ENCODE measurements at places on chromosomes 6 and 20. TPM values are rescaled to one million over a fixed set of nuclear protein-coding genes. Genes with fewer than 3 reads are reported as not detected.

- DNase-seq: no peak
Measured at GRCh38 chr6:125797886-125798444, 7.2 kb downstream of the NCOA7 start.

GRCh38 chr20:10982692-10983091 lies 308.9 kb upstream of the JAG1 start:
- no peak for DNase-seq

DNA sequence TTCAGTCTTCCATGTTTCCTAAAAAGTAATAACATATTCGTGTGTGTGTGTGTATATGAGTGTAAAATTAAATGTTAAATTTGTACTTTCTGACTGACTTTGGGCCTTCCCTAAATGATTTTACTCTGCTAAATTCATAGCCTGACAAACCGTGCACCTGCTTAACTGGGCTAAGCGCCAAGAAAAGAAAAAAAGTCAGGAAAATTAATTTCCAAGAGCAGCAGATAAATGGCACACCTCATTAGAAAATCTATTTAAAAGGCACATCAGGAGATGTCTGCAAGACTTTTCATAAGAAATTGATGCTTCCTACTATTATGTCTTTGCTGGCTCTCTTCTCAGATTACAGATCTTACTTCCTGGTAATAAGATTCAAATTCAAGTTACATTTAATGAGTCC lies 72.4 kb downstream of the TRDN start:
- no peak for DNase-seq

- no peak for DNase-seq
Measured at GRCh38 chr20:50330504-50331313, 140.1 kb downstream of the CEBPB start.

GRCh38 chr6:106253731-106254130 lies 71.8 kb downstream of the ATG5 start:
- no peak for DNase-seq

DNA sequence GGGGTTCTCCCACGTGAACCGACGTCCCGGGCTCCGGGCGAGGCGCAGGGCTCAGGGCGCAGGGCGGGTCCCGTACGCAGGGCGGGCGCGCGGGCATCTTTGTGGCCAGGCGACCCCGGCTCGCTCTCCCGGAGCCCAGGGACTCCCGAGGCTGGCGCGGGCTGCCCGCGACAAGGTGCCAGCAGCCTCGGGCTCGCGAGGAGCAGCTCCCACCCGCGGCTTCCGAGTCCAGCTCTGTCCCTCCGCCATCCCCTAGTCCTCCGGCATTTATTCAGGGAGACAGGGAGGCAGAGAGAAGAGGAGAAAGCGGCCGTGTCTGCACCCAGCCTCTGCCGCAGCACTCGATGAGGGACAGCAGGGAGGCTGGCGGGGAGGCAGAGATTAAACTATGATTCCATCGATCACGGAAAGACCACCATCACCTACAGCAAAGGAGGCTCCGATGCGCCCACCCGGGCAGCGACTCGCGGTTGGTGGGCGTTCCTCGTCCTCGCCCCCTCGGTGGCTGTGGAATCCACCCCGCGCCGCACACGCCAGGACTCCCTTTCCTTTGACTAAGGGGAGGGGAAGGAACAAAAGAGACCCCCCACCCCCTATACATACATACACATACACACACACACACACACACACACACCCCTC lies 1.1 kb downstream of the RGS17 start:
- no peak for DNase-seq

GRCh38 chr20:43554369-43554768 lies 4.5 kb upstream of the SGK2 start:
- DNase-seq: no peak

- DNase-seq: no peak
Measured at GRCh38 chr6:47974106-47974505, 136.9 kb downstream of the PTCHD4 start.

- no peak for DNase-seq
Measured at GRCh38 chr6:95280686-95281273, 296.6 kb upstream of the MANEA start.

- no peak for DNase-seq
Measured at GRCh38 chr20:14922503-14923267, 585.3 kb upstream of the FLRT3 start.

DNA sequence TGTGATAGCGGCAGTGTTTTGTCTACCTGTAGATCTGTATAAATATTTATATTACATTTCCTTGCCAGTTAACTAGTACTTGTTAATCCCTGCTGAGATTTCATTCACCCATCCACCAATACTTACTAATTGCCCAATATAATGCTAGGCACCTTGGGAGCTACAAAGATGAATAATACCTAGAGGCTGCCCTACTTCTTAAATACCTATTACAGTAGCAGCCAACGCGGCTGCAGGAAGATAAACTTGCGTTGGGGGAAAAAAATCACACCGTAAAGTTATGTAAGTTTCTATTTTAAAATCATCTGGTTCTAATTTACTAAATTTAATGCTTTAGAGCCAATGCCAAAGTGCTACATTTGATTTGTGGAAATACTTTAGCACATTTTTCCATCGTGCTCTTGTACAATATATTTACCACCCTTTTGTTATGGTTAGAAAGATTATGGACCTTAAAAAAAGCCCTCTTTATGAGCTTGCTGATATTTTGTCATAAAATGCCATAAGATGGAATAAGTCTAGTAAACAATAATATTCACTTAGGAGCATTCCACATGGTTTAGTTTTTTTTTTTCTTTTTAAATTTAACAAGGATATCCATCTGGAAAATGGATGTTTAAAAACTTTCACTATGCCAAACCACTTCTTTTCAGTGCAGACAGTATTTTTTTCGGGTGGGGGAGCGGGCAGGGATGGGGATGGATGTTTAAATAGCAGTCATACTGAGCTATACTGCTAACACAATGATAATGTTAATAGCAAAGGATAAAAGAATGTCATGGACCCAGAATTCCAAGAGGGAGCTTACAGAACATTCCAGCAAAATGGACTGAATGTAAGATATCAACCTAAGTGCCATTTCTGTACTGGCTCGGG lies 13.2 kb upstream of the NEDD9 start:
- DNase-seq: no peak

GRCh38 chr20:44064501-44065400 lies 122.2 kb downstream of the JPH2 start:
- no peak for DNase-seq

The FAM217A gene
- 1.3 TPM for polyA plus RNA-seq

The BPIFB4 gene
- not detected for polyA plus RNA-seq

The OR2B6 gene
- 0.08 TPM for polyA plus RNA-seq

The NEDD9 gene
- polyA plus RNA-seq: 67.6 TPM

The BTN1A1 gene
- polyA plus RNA-seq: 0.22 TPM

The TBX18 gene
- 7.1 TPM for polyA plus RNA-seq
